ENCODE measurements at places on chromosomes 4 and X. TPM values are rescaled to one million over a fixed set of nuclear protein-coding genes. Genes with fewer than 3 reads are reported as not detected.

Gene ADH7
- total RNA-seq, result not detected

Gene WNK3
- total RNA-seq, result 2.0 TPM

Gene OCIAD2
- 9.5 TPM for total RNA-seq

Gene GAGE1
- not detected for total RNA-seq

Gene GPRASP2
- 14.9 TPM for total RNA-seq

Gene TENM3
- total RNA-seq, result 28.3 TPM

Gene MAOA
- 299 TPM for total RNA-seq

Gene ANXA3
- total RNA-seq, result 194 TPM

Gene RASL11B
- total RNA-seq, result 1.3 TPM

Gene FOXR2
- total RNA-seq, result not detected

Gene KIAA1210
- not detected for total RNA-seq

Gene TCP11X1
- not detected for total RNA-seq

Gene TBX22
- total RNA-seq, result not detected

Gene ELF4
- 9.9 TPM for total RNA-seq

Gene TEX13B
- total RNA-seq, result not detected

Gene TIGD4
- 0.52 TPM for total RNA-seq

Gene PHEX
- total RNA-seq, result 0.63 TPM

Gene HEPH
- 35.7 TPM for total RNA-seq

Gene ZIC3
- not detected for total RNA-seq

Gene TRIML2
- not detected for total RNA-seq

Gene AMMECR1
- 1.8 TPM for total RNA-seq
